Naive thymus-derived CD8-positive, alpha-beta T cell (primary cell): ENCODE measurements at places on chromosomes 11 and 22. TPM values are rescaled to one million over a fixed set of nuclear protein-coding genes. Genes with fewer than 3 reads are reported as not detected.
A peak's percentile ranks its signal among the peaks of the same experiment; 100 is the strongest.

- no peaks in the 10 kb centered on the region for H3K4me1 ChIP-seq
- H3K36me3 ChIP-seq, result no peaks in the 10 kb centered on the region
- no peaks in the 10 kb centered on the region for H3K27me3 ChIP-seq
- no peak overlapping the region for H3K4me3 ChIP-seq
- DNase-seq, result no peak
Observed at GRCh38 chr11:89235976-89236375, 58.3 kb downstream of the TYR start.

GRCh38 chr11:86043765-86044503, 24.9 kb downstream of the PICALM start:
- H3K36me3 ChIP-seq, result no peaks in the 10 kb centered on the region
- H3K27ac ChIP-seq, result peak overlapping the region; percentile 80
- peaks cover 36% of the 10 kb centered on the region for H3K4me1 ChIP-seq
- H3K4me3 ChIP-seq, result peak overlapping the region; percentile 9
- DNase-seq, result no peak

GRCh38 chr11:86156397-86156955, 87.6 kb upstream of the PICALM start:
- no peak overlapping the region for H3K27ac ChIP-seq
- peaks cover 12% of the 10 kb centered on the region for H3K4me1 ChIP-seq
- no peaks in the 10 kb centered on the region for H3K27me3 ChIP-seq

DNA sequence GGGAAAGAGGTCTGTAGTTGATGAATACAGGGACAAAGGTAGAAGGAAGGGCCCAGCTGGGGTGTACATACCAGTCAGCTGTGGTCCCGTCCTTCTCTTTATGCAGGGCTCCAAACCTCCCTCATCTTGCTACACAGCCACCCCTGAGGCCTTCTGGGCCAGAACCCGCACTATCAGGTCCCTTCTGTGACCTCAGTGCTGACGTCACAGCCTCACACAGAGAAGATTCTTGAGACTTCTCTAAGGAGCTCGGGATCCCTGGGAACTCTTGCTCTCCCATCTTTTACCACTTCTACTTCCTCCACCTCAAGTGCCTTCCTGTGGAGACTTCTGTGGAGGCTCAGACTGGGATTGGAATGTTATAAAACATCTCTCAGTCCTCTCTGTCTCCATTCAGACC, at the start of gene UBQLN3:
Gene UBQLN3 (minus strand): TSS at position 155 of the 400 bp plus-strand sequence. CDS start 399 bp downstream, outside the sequence.
- H3K4me1 ChIP-seq, result no peaks in the 10 kb centered on the region
- no peak within 1 kb of the TSS for H3K27ac ChIP-seq
- no peaks in the 10 kb centered on the region for H3K36me3 ChIP-seq
- no peaks in the 10 kb centered on the region for H3K27me3 ChIP-seq
- no peak within 1 kb of the TSS for H3K4me3 ChIP-seq
- no peak for DNase-seq

GRCh38 chr22:24424001-24424900, 3.1 kb upstream of the ADORA2A start:
- H3K4me1 ChIP-seq, result peaks cover 54% of the 10 kb centered on the region
- no peaks in the 10 kb centered on the region for H3K27me3 ChIP-seq
- H3K27ac ChIP-seq, result peak overlapping the region; percentile 68
- DNase-seq, result peak; percentile 37
- H3K4me3 ChIP-seq, result peak overlapping the region; percentile 93

DNA sequence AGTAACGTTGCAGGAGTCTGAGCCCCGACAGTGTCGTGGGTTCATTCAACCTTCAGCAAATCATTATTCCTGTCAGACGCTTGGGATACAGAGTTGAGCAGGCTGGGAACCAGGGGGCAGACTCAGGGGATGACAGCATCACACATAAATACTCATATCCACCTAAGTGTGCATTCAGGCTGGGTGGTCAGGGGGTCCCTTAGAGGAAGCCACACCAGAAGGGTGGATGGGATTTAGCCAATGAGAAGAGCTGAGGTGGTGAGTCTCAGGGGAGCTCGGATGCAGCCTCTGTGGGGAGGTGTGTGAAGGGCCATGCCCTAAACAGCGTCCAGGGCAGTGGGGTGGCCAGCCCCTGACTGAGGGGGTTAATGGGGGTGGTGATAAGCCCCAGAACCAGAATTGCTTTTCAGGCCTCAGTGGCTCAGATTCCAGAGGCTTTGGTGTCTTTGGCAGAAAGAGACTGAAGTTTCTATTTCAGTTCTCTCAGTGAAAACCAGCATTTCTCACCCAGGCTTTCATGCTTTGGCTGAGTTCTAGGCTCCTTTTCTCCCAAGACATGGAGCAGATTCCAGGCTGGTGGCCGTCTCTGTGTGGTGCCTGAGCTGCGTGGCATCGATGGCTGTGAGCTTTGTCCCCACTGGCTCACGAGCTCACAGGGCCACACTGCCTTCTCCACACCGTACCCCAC, 83.9 kb upstream of the CLDN5 start:
- peak overlapping the region; percentile 36 for H3K4me3 ChIP-seq
- no peaks in the 10 kb centered on the region for H3K27me3 ChIP-seq
- no peak for DNase-seq

GRCh38 chr11:76267556-76267955, 61.3 kb upstream of the WNT11 start:
- no peaks in the 10 kb centered on the region for H3K4me1 ChIP-seq
- H3K27ac ChIP-seq, result no peak overlapping the region
- no peak overlapping the region for H3K4me3 ChIP-seq

Gene NAT10
- total RNA-seq, result 92.8 TPM

- no peak for DNase-seq
- peaks cover 22% of the 10 kb centered on the region for H3K27me3 ChIP-seq
- H3K4me1 ChIP-seq, result no peaks in the 10 kb centered on the region
- H3K27ac ChIP-seq, result no peak overlapping the region
Observed at GRCh38 chr11:133681901-133682300, 149.6 kb upstream of the OPCML start.

DNA sequence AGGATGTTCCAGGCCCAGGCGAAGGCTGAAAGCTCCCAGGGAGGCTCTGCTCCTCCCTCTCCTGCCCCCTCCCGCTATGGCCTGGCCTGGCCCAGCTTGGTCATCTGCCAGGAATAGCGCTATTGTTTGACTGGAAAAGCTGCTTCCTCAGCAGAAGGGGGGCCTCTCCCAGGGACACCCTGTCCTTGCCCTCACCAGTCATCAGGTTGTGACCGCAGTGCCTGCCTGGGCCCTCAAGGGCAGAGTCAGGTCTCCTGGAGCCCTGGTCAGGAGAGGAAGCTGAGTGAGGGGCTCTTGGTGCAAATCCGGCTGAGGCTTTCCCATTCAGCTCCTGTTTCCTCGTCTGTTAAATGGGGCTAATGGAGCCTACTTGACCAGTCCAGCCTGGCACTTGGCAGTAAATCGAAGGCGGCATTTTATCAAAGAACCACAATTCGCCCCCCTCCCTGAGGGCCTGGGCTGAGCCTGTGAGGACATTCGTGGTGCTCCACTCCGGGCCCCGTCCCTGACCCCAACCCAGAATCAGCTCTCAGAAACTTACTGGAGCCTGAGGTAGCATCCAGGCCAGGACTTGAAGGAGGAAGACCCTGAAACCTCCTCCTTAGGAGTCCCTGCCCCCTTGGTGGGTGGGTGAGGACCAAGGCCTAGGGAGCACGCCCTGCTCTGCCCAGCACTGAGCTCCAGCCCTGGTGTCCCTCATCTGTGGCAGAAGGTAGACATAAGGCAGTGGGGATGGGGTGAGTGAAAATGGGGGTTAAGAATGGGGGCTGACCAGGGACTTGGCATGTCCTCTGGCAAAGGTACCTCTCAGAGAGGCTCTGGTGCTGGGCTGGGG, 2.0 kb upstream of the CASTOR1 start:
- H3K27me3 ChIP-seq, result no peaks in the 10 kb centered on the region
- H3K36me3 ChIP-seq, result no peaks in the 10 kb centered on the region
- peak overlapping the region; percentile 96 for H3K27ac ChIP-seq
- no peak for DNase-seq

Gene SHANK3
- not detected for total RNA-seq

DNA sequence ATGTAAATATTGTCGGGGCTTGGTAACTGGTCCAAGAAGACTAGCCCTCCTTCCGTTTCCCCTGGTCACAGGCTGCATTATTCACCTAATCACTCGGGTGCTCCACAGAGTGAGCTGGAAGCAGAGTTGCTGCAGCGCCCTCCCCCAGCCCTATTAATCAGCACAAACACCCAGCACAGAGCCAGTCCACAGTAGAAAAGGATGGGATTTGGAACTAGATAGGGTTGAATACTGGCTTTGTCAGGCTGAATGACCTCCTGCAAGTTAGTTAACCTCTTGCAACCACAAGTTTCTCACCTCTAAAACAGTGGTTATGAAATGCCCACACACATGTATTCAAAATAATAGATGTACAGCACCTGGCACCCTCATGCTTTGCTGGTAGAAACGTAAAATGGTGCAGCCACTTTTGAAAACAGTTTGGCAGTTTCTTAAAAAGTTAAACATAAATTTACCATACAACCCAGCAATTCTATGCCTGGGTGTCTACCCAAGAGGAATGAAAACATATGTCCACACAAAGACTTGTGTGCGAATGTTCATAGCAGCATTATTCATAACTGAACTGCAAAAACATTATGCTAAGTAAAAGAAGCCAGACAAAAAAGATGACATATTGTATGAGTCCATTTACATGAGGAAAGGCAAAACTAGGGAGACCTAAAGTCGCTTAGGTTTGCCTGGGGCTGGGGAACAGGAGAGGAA, 31.7 kb upstream of the APLP2 start:
- peaks cover 16% of the 10 kb centered on the region for H3K27me3 ChIP-seq
- no peak overlapping the region for H3K27ac ChIP-seq
- H3K36me3 ChIP-seq, result no peaks in the 10 kb centered on the region
- H3K4me1 ChIP-seq, result no peaks in the 10 kb centered on the region

DNA sequence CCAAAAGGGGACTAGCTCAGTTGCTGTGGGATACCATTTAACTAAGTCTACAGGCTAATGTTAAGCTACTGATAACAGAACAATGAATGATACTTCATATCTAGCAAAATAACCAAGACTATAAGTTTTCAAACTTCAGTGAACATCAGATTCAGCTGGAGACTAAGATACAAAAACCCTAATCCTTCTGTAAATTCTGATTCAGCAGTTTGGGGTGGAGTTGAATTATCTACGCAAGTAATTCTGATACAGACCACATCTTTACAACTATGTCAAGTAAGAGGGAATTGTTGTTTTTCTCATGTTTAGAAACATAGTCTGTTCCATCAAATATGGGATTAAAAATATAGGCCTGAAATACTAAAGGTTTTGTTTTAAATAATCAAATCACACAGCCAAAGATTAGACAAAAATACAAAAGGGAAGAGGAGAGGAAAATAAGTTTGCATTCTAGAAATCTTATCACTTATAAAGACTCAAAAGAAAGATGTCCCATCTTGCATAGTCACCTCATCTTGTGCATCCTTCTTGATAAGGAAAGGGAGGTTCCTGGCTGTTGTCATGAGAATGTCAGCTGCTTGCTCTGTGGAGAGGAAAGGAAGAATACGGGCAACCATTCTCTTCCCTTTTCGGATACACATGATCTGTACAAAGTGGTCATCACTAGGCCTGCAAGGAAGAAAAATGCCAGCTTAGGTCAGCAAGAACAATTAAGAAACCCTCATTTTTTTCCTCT, 21.4 kb downstream of the PATL1 start:
- DNase-seq, result no peak
- no peak overlapping the region for H3K4me3 ChIP-seq
- no peaks in the 10 kb centered on the region for H3K27me3 ChIP-seq
- no peak overlapping the region for H3K27ac ChIP-seq

DNA sequence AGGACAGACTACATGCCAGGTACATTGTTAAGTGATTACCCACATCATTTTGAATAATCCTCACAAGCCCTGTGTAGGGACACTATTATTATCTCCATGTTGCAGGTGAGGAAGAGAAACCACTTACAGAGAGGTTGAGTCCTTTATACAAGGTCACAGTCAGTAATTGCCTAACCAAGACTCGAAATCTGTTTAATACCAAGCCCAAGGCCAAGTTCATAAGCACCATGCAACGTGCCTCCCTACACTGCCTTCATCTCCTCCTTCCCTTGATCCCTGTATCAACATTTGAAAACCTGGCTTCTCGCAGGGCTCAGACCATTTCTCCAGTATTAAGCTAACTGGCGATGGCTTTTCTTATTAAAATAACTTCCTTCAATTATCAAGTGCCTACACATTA, 41.7 kb upstream of the SEZ6L start:
- H3K36me3 ChIP-seq, result no peaks in the 10 kb centered on the region
- DNase-seq, result no peak
- H3K4me1 ChIP-seq, result no peaks in the 10 kb centered on the region
- H3K4me3 ChIP-seq, result no peak overlapping the region
- H3K27me3 ChIP-seq, result peaks cover 7% of the 10 kb centered on the region

DNA sequence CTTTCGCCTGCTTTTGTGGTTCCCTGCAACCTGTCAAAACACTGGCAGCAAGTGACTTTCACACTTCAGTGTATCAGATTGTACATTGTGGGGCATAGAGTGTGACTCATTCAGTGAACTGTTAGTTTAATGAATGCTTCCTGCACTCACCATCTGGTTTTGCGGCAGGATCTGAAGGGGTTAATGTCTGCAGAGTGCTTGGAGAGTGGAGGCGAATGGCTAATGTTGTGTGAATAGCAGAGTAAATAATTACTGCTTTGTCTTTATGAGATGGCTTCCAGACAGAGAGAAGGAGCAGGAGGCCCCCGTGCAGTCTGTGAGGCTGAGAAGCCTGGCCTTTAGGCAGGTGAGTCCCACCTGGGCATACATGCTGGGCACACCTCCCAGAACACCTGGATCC, 454.3 kb upstream of the KIRREL3 start:
- no peak for DNase-seq
- H3K36me3 ChIP-seq, result no peaks in the 10 kb centered on the region
- H3K4me1 ChIP-seq, result no peaks in the 10 kb centered on the region

Gene GLYATL2
- total RNA-seq, result not detected

DNA sequence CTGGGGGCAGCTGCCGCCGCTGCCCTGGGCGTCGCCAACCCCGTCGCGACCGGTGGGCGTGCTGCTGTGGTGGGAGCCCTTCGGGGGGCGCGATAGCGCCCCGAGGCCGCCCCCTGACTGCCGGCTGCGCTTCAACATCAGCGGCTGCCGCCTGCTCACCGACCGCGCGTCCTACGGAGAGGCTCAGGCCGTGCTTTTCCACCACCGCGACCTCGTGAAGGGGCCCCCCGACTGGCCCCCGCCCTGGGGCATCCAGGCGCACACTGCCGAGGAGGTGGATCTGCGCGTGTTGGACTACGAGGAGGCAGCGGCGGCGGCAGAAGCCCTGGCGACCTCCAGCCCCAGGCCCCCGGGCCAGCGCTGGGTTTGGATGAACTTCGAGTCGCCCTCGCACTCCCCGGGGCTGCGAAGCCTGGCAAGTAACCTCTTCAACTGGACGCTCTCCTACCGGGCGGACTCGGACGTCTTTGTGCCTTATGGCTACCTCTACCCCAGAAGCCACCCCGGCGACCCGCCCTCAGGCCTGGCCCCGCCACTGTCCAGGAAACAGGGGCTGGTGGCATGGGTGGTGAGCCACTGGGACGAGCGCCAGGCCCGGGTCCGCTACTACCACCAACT, 1.0 kb downstream of the FUT4 start:
- no peak for DNase-seq
- peaks cover 51% of the 10 kb centered on the region for H3K4me1 ChIP-seq
- peaks cover 2% of the 10 kb centered on the region for H3K36me3 ChIP-seq
